Mesendoderm (in vitro differentiated cells): ENCODE measurements at places on chromosomes 11 and 22.

- DNase-seq, result no peak
Observed at GRCh38 chr22:40791241-40791640, 27.9 kb downstream of the SLC25A17 start.

DNA sequence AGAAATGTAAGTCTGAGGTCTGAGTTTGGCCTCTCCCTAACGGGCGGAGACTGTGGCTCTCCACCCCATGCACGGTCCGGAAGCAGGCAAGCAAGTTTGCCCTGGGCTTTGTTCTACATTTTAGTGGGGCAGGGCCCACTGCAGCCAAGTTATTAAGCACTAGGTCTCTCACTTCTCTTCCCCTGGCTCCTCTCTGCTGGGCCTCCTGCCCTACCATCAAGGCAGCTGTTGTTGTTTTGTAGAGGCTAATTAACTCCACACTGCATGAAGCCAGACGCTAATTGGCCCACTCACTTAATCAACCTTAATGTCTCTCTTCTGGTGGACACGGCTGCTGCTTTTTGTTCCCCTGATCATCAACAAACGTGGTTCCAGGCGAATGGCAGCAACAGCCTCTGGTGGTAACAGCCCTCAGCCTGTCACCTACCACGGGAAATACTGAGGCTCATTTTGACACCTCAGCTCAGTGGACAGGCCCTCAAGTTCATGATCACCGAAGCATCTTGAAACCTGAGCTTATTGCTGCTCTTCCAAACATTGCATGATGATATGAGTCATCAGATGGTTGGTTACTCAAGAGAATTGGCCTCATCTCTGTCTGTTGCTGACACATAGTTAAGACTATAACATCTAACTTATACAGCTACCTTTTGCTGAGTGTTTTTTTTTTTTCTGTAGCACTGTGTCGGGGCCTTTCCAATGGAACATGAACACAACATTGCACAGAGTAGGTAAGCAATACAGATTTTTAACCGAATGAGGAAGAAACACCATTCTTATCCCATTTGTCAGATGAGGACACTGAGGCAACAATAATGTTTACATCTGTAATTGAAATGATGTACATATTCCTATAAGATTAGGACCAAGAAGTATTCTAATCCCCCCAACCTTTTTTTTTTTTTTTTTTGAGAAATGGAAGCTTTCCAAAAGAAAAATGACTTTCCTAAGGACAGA lies 20.8 kb upstream of the LMO2 start:
- peak; percentile 51 for DNase-seq

GRCh38 chr11:126476266-126476924 lies 120.9 kb downstream of the ST3GAL4 start:
- DNase-seq, result no peak

- no peak for DNase-seq
Observed at GRCh38 chr11:8251616-8252295, 11.9 kb downstream of the LMO1 start.
